ENCODE measurements at places on chromosomes 13 and 19.

DNA sequence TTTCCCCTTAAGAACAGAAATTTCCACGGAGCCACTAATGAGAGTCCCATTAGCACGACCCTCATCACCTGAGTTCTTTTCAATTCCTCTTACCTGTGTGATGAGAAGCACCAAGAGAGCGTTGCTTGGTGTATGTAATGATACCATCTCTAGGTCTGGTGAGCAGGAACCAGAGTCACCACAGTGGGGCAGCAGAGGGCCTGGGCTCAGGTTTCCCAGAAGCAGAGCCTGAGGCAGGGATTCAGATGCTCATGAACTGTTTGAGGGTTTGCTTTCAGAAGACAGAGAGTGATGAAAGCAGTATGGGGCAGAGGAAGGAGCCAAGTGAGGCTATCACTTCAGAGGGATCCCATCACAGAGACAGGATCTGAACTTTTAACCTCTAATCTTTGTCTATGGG lies 3.1 kb upstream of the PTPRH start:
- H3K27ac ChIP-seq: no peak overlapping the region
- H3K36me3 ChIP-seq: no peaks in the 10 kb centered on the region
- no peak overlapping the region for H3K4me3 ChIP-seq
- H3K4me1 ChIP-seq: no peaks in the 10 kb centered on the region
- no peak for DNase-seq
- no peaks in the 10 kb centered on the region for H3K27me3 ChIP-seq

- peaks cover 5% of the 10 kb centered on the region for H3K4me1 ChIP-seq
- no peak overlapping the region for H3K4me3 ChIP-seq
- H3K27ac ChIP-seq: no peak overlapping the region
- H3K36me3 ChIP-seq: no peaks in the 10 kb centered on the region
Measured at GRCh38 chr13:80214050-80214449, 126.9 kb downstream of the SPRY2 start.

DNA sequence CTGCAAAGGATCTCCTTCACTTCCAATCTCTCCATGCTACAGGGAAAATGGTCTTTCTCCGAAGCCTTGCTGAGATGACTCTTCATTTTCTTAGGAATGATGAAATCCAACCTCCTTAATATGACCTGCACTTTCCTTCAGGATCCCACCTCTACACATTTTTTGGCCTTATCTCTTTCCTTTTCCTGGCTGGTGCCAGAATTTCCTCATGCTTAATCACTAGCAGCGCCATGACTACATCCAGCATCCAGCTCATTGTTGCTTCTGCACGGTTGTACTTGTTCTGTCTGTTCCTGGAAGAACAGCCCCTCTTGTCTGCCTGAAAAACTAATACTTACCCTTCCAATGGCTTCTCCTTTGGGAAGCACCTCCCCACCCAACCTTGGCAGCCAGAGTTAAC lies 68.4 kb downstream of the TEX26 start:
- H3K4me1 ChIP-seq: no peaks in the 10 kb centered on the region
- no peak overlapping the region for H3K4me3 ChIP-seq
- H3K36me3 ChIP-seq: no peaks in the 10 kb centered on the region
- H3K27ac ChIP-seq: no peak overlapping the region
- no peak for DNase-seq

GRCh38 chr19:12669270-12670158 lies 2.9 kb downstream of the WDR83 start:
- DNase-seq: no peak
- no peaks in the 10 kb centered on the region for H3K27me3 ChIP-seq
- H3K36me3 ChIP-seq: peaks cover 18% of the 10 kb centered on the region

DNA sequence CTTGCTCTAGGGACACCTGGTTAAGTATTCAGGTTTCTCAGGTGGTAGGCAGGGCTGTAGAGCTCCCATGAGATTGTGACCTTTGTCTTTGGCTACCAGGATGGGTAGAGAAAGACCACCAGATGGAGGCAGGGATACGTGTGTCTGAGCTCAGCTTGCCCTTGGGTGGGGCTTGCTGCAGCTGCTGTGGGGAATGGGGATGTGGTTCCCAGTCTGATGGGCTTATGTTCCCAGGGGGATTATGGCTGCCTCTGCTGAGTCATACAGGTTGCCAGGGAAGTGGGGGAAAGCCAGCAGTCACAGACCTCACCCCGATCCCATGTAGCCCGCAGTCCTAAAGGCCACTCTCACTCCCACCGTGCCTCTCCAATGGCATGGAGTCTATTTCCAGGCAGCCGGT lies 659.9 kb upstream of the KLF12 start:
- H3K27me3 ChIP-seq: no peaks in the 10 kb centered on the region
- H3K4me1 ChIP-seq: no peaks in the 10 kb centered on the region
- no peak overlapping the region for H3K4me3 ChIP-seq
- H3K36me3 ChIP-seq: no peaks in the 10 kb centered on the region

GRCh38 chr19:54206831-54207177 lies 6.1 kb downstream of the RPS9 start:
- H3K36me3 ChIP-seq: peaks cover 54% of the 10 kb centered on the region
- no peak overlapping the region for H3K27ac ChIP-seq
- H3K27me3 ChIP-seq: no peaks in the 10 kb centered on the region
- no peak for DNase-seq
- H3K4me3 ChIP-seq: no peak overlapping the region
- peaks cover 12% of the 10 kb centered on the region for H3K4me1 ChIP-seq

DNA sequence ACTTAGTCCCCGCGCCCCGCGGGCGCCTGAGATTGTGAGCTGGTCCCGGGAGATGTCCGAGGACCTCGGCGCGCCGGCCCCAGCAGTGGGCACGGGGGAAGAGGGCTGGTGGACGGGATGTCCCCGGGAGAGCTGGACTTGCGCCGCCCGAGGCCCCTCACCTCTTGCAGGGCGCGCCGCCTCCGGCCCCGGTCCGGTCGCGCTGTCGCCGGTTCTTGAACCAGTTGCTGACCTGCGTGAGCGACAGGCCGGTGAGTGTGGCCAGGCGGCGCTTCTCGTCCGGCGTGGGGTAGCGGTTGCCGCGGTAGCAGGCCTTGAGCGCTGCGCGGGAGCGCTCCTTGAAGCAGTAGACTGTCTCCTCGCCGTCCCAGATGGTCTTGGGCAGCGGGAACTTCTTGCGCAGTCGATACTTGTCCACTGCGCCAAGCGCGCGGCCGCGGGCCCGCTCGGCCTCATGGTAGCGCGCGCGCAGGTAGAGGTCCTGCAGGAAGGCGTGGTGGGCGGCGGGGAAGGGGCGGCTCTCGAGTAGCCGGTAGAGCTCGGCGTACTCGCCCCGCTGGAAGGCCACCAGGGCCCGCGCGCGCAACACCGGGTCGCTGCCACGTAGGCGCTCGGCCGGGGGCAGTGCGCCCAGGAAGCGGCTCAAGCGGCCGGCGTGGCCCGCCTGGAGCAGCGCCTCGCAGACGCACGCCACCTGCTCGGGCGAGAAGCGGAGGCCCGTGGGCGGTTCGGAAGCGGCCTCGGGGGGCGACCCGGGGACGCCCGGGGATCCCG lies 984 bp downstream of the SIX5 start:
- DNase-seq: peak; percentile 79
- H3K4me1 ChIP-seq: peaks cover 41% of the 10 kb centered on the region
- H3K27me3 ChIP-seq: no peaks in the 10 kb centered on the region
- H3K36me3 ChIP-seq: no peaks in the 10 kb centered on the region

- no peaks in the 10 kb centered on the region for H3K4me1 ChIP-seq
- H3K4me3 ChIP-seq: no peak overlapping the region
- no peaks in the 10 kb centered on the region for H3K36me3 ChIP-seq
- H3K27ac ChIP-seq: no peak overlapping the region
- H3K27me3 ChIP-seq: no peaks in the 10 kb centered on the region
- DNase-seq: no peak
Measured at GRCh38 chr13:44627441-44627840, 51.3 kb upstream of the TSC22D1 start.

GRCh38 chr19:18848878-18849661 lies 17.3 kb downstream of the UPF1 start:
- H3K4me3 ChIP-seq: no peak overlapping the region
- H3K36me3 ChIP-seq: peaks cover 22% of the 10 kb centered on the region
- H3K27me3 ChIP-seq: no peaks in the 10 kb centered on the region
- H3K27ac ChIP-seq: no peak overlapping the region

DNA sequence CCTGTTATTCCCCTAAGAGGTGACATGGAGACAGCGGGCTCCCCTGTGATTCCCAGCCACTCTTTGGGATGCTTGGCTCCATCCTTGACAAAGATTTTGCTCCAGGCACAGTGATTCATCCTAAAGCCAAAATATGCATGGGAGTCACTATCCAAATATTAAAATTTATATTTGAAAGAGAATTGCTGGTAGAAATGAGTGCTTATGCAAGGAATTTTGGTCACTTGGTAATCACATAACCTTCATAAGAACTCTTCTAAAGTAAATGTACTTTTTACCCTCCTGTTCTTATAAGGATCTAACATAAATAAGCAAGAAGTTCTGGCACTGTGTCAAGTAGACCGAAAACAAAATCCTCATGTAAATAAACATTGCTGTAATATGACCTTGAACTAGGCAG lies 385.8 kb downstream of the ITGBL1 start:
- H3K4me3 ChIP-seq: no peak overlapping the region
- DNase-seq: no peak
- H3K27ac ChIP-seq: no peak overlapping the region
- H3K4me1 ChIP-seq: peaks cover 3% of the 10 kb centered on the region

GRCh38 chr13:75368167-75368566 lies 113.8 kb downstream of the TBC1D4 start:
- no peak for DNase-seq
- H3K4me1 ChIP-seq: peaks cover 2% of the 10 kb centered on the region
- H3K4me3 ChIP-seq: no peak overlapping the region
- no peak overlapping the region for H3K27ac ChIP-seq

DNA sequence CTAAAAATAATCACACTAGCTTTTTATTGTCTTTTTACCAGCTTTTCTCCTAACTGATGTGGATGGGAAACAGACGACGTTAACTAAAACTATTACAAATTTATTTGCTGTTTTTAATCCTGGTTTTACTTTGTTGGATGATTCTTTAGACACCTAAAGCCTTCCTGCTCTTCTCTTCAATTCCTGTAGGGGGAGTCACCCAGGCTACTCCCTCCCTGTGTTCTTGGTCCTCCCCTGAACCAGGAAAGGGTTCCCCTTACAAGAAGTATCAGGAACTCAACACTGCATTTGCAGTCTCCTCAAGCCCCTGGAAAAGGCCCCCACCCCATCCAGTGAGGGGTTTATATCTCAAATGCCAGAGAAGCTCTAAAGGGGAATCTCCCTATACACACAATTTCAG lies 206.1 kb downstream of the SUCLA2 start:
- no peaks in the 10 kb centered on the region for H3K27me3 ChIP-seq
- no peak overlapping the region for H3K27ac ChIP-seq
- no peak for DNase-seq

- H3K36me3 ChIP-seq: no peaks in the 10 kb centered on the region
- peaks cover 2% of the 10 kb centered on the region for H3K4me1 ChIP-seq
- H3K27me3 ChIP-seq: no peaks in the 10 kb centered on the region
Measured at GRCh38 chr13:78779608-78780007, 120.7 kb upstream of the OBI1 start.

DNA sequence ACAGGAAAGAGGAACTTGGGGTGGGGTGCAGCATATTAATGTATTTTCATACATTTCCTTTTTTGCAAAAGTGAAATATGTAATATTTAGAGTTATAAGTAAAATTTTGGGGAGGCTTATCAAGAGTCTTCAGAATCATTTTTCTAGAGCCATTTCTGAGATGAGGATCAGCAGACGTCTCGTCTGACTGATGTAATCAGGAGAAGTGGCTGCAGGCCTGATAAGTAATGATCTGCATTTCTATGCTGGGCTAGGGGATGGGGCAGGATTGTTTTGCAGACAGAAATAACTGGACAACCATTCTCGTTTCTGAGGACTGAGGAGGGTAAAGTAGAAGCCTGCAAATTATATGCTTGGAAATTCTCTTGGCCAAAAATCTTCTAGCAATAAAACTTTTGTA lies 89.2 kb upstream of the ARGLU1 start:
- no peak for DNase-seq
- H3K36me3 ChIP-seq: no peaks in the 10 kb centered on the region
- no peaks in the 10 kb centered on the region for H3K27me3 ChIP-seq

DNA sequence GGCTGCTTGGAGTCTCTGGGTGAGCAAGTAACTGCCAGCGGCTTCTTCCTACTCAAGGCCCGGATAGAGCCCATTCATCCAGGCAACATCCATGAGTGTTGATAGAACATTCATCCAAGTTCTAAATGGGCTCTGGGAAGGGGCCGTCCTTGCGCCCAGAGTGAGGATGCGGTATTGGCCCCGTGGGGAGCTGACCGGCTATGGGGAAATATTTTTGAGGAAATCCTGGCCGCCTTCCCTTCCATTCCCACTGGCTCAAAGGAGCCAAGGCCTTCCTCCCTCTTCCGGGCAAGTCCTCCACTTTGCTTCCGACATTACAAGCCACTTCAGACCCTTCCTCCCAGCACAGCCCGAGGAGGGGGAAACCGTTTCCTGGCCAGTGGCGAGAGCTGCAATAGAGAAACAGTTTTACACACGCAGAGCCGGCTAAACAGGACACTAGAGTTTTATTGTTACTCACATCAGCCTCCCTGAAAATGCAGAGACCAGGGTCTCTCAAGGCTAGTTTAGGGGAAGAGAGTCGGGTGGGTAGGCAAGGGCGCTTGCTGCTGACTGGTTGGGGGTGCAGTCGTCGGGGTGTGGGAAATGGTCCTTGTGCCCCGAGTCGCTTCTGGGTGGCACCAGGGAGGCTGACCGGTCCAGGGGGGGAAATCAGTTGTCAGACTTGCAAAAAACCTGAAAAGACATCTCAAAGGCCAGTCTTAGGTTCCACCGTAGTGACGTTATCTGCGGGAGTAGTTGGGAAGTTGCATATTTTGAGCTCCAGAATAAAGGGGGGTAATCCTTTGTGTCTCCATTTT lies 37.5 kb downstream of the C13orf46 start:
- H3K4me3 ChIP-seq: no peak overlapping the region
- H3K27ac ChIP-seq: no peak overlapping the region
- H3K36me3 ChIP-seq: no peaks in the 10 kb centered on the region
- no peaks in the 10 kb centered on the region for H3K4me1 ChIP-seq
- no peaks in the 10 kb centered on the region for H3K27me3 ChIP-seq

GRCh38 chr13:74090869-74091605 lies 43.2 kb downstream of the KLF12 start:
- no peaks in the 10 kb centered on the region for H3K4me1 ChIP-seq
- no peak overlapping the region for H3K4me3 ChIP-seq
- H3K27me3 ChIP-seq: no peaks in the 10 kb centered on the region
- DNase-seq: no peak
- H3K36me3 ChIP-seq: no peaks in the 10 kb centered on the region
- no peak overlapping the region for H3K27ac ChIP-seq

DNA sequence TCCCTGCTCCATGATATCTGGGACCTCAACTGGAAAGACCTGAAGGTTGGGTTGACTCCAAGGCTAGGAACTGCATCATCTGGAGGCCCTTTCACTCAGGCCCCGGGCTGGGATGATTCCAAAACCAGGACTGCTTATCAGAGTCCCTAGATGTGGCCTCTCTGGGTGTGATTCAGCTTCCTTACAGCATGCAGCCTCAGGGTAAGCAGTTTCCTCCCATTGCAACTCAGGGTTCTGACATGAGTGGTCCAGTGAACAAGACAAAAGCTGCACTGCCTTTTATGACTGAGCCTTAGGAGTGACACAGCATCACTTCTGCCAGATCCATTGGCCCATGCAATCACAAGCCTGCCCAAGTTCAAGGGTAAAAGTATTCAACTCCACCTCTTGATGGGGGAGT lies 502.8 kb downstream of the COG6 start:
- no peaks in the 10 kb centered on the region for H3K36me3 ChIP-seq
- no peaks in the 10 kb centered on the region for H3K27me3 ChIP-seq
- H3K4me3 ChIP-seq: no peak overlapping the region
- no peaks in the 10 kb centered on the region for H3K4me1 ChIP-seq

- peak overlapping the region; percentile 97 for H3K4me3 ChIP-seq
- peak; percentile 50 for DNase-seq
- H3K36me3 ChIP-seq: peaks cover 26% of the 10 kb centered on the region
- peaks cover 11% of the 10 kb centered on the region for H3K4me1 ChIP-seq
- no peaks in the 10 kb centered on the region for H3K27me3 ChIP-seq
- peak overlapping the region; percentile 94 for H3K27ac ChIP-seq
Measured at GRCh38 chr19:57887195-57887941, 1.5 kb downstream of the ZNF814 start.

All from H1 (cell line).